ENCODE measurements at places on chromosomes 5 and 9. TPM values are rescaled to one million over a fixed set of nuclear protein-coding genes. Genes with fewer than 3 reads are reported as not detected.

- no peak for DNase-seq
Measured at GRCh38 chr9:108612513-108612912, 243.3 kb downstream of the ACTL7B start.

- DNase-seq, result no peak
Measured at GRCh38 chr5:110221036-110221435, 505.4 kb downstream of the TMEM232 start.

GRCh38 chr5:143659599-143660238 lies 152.2 kb upstream of the HMHB1 start:
- no peak for DNase-seq

GRCh38 chr5:6737043-6737941 lies 24.1 kb downstream of the TENT4A start:
- DNase-seq, result no peak

DNA sequence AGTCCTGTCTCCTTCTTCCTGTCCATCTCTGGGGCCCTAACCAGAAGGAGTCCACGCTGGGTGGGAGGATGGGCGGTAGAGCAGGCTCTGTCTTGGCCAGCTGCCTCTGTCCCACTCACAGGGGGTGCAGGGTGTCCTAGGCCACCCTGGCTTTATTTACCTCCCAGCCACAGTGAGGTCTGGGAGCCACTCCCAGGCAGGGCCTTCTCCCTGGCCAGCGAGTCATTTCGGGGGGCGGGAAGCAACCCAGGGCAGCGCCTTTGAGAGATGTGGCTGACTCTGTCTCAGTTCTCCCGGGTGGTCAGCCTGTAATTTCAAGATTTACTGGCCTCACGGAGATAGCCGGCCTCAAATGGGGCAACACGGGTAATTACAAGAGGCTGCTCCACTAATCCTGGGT lies 67.4 kb upstream of the PTCH1 start:
- no peak for DNase-seq

- peak; percentile 2 for DNase-seq
Measured at GRCh38 chr5:77262697-77263096, 52.2 kb downstream of the PDE8B start.

- DNase-seq, result no peak
Measured at GRCh38 chr5:90014420-90014819, 395.1 kb downstream of the CETN3 start.

DNA sequence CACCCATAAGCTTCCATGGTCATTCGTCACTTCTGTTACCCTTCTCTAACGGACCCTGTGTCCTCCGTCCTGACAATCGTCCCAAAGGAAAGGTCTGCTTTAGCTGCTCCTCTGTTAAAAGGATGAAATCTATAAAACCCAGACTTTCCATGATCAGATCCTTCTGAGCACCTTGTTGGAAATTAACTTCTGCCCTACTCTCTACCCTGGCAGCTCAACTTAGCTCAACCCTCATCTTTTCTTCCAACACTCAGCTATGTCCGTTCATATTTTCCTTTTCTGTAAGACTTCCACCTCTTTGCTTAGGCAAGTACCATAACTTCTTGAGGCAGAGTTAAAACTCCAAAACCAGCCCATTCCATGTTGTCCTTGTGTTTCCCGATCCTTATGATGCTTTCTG lies 205.4 kb downstream of the SPATA31A6 start:
- DNase-seq, result no peak

Gene CCNH
- 86.2 TPM for total RNA-seq

Gene RPP25L
- total RNA-seq, result 57.9 TPM

Gene RLN1
- 0.31 TPM for total RNA-seq
